ENCODE measurements at places on chromosomes 2 and 18.

GRCh38 chr2:240209493-240209892 lies 69.0 kb upstream of the OTOS start:
- DNase-seq = no peak

- DNase-seq = no peak
These were observed 83.3 kb upstream of the EPB41L5 start for GRCh38 chr2:119929537-119929936.

GRCh38 chr2:200383380-200384110 lies 77.1 kb downstream of the SPATS2L start:
- DNase-seq = no peak

GRCh38 chr18:48388478-48388877 lies 20.7 kb downstream of the ZBTB7C start:
- DNase-seq = no peak

GRCh38 chr2:235713189-235713588 lies 219.3 kb downstream of the AGAP1 start:
- no peak for DNase-seq

DNA sequence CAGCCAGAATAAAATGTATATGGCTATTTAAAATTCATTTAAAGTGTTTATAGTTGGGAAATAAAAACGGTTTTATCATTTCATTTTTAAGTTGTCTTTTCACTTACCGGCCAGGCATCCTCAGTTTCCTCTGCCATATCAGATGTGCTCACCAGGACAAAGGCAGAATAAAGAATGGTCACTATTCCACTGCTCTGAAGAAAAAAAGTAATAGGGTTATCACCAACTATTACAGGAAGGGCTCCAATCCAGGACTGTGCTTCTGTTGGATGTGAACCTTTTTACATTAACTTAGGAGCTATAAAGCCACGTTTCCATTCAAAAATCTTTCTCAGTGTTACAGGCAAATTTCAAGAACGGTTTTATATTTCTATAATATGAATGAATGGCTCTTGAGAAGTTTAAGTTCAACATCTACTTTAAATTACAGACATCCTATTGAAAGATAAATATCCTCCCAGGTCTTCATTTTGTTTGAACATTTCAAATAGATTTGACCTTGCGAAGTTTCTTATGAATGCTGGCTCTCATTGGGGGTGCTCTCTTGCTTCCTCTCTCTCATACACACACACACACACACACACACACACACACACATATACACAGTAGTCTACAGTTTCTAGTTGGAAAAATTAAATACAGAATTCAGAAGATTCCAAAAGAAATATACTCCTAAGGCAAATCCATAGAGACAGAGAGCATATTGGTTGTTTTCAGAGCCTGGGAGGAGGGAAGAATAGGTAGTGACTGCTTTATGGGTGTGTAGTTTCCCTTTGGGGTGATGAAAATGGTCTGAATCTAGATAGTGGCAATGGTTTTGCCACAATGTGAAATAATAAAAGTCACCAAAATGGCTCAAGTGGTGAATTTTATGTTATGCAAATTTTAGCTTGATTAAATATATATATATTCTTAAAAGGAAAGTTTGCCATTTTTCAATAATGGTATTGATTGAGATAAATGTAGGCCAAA lies 2.9 kb upstream of the SLC40A1 start:
- DNase-seq = no peak

GRCh38 chr2:26059542-26059941 lies 25.7 kb downstream of the RAB10 start:
- no peak for DNase-seq

GRCh38 chr2:71618327-71619113 lies 165.2 kb downstream of the DYSF start:
- DNase-seq = no peak

DNA sequence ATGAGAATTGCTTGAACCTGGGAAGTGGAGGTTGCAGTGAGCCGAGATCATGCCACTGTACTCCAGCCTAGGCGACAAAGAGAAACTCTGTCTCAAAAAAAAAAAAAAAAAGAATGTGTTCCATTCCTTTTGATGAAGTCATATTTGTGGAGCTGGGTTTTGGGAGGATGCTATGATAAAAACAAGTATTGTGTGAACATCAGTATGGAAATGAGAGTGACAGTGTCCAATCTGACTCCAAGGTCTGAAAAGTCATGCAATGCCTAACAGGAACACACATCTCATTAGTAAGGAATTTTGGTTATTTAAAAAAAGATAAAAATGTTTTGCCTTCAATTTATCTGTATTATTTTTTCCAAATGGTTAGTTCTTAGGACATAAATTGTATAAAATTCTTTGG lies 11.8 kb downstream of the GCFC2 start:
- DNase-seq = peak; percentile 42

DNA sequence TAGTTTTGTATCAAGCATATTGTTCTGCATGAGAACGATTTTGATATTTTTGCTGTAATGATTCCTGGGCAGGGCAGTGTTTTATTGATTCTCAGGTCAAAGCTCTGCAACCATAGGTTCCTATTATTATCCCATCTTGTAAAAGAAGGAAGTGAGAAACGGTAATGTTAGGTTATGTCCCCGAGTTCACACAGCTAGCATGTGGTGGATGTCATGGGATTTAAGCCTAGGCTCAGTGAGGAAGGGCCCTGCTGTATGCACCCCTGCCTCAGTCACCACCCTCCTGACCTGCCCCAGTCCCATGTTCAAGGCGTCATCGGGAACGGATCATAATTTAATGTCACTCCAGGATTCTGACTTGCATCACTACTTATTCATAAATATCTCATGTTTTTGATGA lies 10.7 kb downstream of the ACP1 start:
- DNase-seq = no peak

GRCh38 chr2:113167962-113168340 lies 5.8 kb upstream of the PSD4 start:
- no peak for DNase-seq

GRCh38 chr2:195312662-195313061 lies 344.4 kb upstream of the SLC39A10 start:
- DNase-seq = no peak

GRCh38 chr18:22913861-22914260 lies 19.3 kb upstream of the RBBP8 start:
- DNase-seq = peak; percentile 96

DNA sequence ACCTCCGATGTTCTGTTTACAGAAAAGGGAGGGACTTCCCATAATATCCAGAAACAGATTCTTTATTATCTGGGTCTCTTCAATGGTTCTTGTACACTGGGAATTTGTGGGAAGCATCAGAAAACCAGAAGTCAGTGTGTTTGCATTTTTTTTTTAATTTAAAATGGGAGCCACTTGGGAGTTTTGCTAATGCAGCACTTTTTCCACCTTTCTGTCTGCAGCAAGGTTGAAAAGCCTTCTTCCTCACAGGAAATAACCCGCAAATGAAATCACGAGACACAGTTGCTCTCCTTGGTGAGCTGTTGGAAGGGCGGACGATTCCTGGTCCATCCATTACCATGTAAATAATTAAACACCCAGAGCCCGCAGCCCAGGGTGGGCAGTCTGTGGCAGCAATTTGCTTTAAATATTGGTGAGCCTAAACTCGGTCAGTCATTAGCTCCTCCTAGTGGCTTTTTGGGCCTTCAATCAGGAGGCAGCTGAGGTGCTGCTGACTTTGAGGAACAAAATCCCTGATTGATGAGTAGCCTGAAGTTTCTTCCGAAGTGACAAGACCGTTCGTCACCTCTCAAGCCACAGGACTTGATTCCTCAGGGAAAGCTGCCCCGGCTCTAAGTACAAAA lies 471.5 kb downstream of the EPHA4 start:
- no peak for DNase-seq

DNA sequence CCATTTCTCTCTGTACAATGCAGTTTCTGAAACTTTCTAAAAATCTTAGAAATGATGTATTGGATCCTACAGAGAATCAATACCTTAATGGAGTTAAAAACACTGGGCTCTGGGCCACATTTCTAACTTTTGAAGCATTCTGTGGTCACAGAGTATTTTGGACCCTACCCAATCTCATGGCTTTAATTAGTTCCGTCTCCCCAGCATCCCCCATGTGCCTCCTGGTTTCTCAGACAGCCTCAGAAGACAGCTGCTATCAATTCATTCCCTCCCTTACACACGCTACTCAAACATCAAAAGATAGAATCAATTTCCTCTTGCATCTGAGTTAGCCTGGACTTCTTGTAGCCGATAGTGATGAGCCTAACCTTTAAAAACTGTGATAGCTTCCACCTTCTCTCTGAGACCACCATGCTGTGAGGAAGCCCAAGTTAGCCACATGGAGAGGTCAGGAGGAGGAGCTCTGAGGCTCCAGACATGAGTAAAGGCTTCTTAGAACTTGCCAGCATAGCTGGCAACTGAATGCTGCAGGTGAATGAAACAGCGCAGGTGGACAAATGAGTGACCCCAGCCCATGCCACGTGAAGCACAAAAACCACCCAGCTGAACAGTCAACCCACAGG lies 10.4 kb downstream of the ADCY3 start:
- DNase-seq = no peak

DNA sequence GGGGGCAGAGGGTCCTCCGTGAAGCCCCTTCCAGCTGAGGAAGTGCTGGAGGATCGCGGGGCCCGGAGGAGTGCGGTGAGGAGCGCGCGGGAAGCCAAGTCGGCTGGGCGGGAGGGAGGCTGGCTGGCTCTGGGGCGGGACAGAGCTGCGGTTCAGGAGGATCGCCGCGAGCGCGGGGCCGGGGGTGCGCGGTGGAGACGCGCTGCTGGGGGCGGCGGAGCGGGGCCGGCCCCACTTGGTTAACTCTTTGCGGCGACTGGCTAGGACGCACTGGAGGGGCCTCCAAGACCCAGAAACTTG lies 464 bp downstream of the CYBRD1 start:
- peak; percentile 26 for DNase-seq

DNA sequence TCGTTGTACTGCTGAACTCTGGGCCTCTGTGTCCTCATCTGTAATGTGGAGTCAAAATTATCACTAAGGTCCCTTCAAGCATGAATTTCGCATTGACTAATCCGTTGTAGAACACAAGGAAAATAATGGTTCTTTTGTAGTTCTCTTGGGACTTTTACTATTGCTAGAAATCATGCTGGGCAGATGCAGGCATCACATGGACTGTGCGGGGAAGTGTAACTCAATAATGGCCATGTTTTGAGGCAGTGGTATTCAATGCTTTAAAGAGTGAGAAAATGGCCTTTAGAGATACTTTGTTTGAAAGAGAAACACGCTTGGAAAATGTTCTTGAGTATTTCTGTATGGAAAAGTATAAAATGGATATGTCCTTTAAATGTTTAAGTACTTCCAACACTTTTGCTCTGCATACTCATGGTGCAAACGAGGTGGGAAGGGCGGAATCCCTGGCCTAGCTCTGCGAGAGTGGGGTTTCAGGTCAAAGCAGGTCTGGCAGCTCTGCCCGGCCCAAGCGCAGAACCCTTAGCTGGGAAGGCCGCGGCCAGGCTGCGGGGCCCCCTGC lies 117.3 kb upstream of the MSTN start:
- DNase-seq = no peak

GRCh38 chr2:49973917-49974368 lies 819.6 kb upstream of the FSHR start:
- no peak for DNase-seq

GRCh38 chr2:65622951-65623535 lies 190.6 kb upstream of the SPRED2 start:
- no peak for DNase-seq

- no peak for DNase-seq
These were observed 7.5 kb upstream of the STAMBP start for GRCh38 chr2:73821227-73821626.
